ENCODE measurements at places on chromosomes 1 and 21.
A peak's percentile ranks its signal among the peaks of the same experiment; 100 is the strongest.

- no peak for DNase-seq
These were observed 259.2 kb downstream of the ADGRL2 start for GRCh38 chr1:82059959-82060358.

- no peak for DNase-seq
These were observed 366.1 kb upstream of the ST6GALNAC5 start for GRCh38 chr1:76501136-76501535.

- DNase-seq: no peak
These were observed 62.5 kb upstream of the LYST start for GRCh38 chr1:235929216-235929615.

DNA sequence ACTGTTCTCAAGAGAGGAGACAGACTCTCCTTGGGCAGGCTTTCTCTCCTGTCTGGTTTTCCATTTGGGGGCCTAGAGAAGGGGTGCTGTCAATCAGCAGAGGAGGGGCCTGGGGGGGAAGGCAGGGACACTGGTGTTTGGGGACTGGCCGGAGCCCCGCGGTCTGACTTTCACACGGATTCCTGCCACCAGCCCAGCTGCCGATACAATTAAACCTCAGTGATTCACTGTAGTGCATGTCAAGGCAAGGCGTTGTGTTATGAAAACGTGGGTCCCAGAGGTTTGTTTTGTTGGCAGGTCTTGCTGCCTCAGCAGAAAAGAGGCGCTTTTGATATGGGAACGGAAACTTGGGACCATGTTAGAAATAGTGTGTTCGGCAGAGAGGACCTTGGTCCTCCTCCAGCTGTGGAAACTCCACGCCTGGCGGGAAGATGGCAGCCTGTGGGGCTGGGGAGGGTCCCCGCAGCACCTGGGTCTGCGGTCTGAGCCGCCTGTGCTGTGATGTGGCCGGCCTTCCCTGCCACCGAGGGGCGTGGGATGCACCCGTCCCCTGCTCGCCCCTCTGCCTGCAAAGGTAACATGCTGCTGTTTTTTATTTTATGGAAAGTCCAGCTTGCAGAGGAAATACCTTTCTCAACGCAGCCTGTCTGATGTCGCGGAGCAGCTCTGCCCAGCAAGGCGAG lies 47.6 kb downstream of the SPSB1 start:
- DNase-seq: no peak

DNA sequence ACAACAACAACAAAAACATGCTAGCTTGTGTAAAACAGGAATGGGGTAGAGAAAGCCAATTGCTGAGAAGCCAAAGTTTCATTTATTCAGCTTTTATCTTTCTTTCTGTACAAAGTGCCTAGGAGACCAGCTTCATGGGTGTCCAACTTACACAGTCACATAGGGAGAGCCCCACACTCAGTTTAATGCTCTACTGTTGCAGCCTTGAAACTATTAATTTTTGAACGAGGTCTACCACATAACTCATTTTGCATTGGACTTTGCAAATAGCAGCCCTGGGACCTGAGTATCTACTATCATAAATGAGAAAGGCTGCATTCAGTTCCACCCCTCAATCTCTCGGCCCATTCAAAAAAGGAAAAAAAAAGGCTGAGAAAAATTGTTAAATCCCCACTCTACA lies 98.8 kb downstream of the ZNF644 start:
- no peak for DNase-seq

DNA sequence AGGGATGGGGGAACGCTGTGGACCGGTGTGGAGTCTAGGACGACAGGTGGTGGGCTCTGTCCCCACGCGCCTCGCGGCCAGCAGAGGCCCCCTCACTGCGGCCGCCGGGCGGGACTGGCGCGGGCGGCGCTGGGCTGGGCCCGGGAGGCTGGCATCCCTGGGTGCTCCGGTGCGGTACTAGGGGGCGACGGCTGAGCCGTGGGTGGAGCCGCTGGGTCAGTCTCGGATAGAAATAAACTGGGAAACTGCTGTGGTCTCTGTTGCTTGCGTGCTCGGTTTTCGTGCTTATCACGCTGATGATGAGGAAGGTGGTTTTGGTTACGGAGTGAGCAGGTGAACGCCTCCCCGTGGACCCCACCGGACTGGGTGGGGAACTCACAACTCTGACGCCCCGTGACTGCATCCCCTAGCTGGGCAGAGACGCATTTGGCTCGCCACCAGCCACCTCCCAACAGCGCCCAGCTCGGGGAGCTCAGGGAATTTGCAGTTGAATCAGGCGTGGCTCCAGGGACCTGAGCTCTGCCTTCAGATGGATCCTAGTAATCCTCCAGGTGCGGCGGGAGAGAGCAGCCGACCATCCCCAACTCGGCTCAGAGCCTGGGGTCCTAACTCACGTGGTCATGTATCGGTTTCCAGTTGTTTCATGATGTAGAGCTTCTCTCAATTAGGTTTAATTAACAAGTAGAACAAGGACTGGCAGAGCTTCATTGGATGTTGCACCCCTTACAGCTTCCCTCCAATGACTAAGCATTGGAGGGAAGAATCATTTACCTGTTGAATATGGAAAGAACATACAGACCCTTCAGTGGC lies 32.1 kb downstream of the HSD17B7 start:
- peak; percentile 6 for DNase-seq

DNA sequence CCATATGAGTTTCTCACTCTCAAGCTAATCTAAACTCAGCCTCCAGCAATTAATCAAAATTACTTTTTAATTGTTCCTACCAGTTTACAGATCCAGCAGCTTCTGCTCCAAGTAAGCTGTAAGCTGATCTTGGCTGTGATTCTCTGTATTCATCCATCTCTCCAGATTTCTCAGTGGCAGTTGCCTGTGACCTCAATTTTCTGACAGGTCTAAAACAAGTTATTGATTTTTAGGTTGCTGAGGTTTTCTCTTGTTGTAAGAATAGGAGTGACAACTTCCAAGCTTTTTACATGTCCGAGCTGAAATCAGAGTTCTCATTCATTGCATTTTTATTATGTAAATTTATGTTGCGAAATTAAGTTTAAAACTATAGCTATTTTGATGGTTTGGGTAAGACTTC lies 1044.4 kb downstream of the PLA2G4A start:
- DNase-seq: no peak

- DNase-seq: no peak
These were observed 216.6 kb downstream of the HHIPL2 start for GRCh38 chr1:222331340-222331739.

- DNase-seq: no peak
These were observed 41.3 kb downstream of the WDTC1 start for GRCh38 chr1:27275696-27276095.

- DNase-seq: no peak
These were observed 56.1 kb upstream of the DMRTB1 start for GRCh38 chr1:53402891-53403655.

DNA sequence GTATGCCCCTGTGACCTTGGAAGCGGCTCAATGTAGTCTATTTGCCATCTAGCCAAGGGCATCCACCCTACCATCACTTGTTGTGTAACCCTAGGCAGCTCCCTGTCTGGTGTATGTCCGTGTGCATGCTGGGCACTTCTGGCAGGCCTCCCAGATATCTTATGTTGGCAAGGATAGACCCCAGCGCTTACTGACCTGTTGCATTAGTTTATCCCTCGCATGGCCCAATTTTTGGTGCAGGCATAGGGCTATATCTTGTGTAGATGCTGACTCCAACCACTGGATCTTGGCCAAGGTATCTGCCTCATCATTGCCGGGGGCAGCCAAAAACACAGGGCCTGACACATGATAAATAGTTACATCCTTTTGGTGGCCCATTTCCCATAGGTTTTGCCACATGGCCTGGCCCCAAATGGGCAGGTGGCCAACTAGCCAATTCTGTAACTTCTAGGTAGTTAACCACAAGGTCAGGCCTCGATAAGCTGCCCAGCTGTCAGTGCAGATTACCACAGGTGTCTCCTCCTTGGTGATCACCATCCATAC lies 14.0 kb upstream of the TBX19 start:
- no peak for DNase-seq

DNA sequence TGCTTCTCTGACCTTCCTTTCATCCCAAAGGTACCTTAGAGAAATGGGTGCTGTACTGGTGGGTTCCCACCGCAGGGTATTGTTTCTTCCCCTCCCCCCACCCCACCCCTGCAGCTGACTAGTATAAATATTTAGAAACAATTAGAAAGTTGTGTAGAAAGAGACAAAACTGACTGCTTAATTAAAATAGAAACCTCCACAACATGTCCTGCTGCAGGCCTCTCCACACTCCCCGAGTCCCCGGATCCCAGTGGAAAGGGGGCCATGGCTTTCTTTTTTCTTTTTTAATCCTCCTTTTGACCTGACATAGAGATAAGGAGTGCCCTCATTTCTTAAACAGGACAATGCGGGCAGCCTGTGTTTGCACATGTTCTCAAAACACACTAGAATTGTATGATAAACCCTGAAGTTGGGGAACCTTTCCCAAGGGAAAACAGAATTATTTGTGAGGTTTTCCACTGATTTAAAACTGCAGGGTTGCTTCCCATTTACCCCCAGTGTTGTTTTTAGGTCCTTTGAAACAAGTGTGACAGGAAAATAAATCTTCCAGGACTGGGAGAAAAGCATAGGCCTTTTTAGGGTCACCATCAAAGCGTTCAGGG lies 1.7 kb downstream of the RHOU start:
- DNase-seq: no peak

GRCh38 chr1:38818175-38818976 lies 41.2 kb downstream of the RRAGC start:
- peak; percentile 65 for DNase-seq

DNA sequence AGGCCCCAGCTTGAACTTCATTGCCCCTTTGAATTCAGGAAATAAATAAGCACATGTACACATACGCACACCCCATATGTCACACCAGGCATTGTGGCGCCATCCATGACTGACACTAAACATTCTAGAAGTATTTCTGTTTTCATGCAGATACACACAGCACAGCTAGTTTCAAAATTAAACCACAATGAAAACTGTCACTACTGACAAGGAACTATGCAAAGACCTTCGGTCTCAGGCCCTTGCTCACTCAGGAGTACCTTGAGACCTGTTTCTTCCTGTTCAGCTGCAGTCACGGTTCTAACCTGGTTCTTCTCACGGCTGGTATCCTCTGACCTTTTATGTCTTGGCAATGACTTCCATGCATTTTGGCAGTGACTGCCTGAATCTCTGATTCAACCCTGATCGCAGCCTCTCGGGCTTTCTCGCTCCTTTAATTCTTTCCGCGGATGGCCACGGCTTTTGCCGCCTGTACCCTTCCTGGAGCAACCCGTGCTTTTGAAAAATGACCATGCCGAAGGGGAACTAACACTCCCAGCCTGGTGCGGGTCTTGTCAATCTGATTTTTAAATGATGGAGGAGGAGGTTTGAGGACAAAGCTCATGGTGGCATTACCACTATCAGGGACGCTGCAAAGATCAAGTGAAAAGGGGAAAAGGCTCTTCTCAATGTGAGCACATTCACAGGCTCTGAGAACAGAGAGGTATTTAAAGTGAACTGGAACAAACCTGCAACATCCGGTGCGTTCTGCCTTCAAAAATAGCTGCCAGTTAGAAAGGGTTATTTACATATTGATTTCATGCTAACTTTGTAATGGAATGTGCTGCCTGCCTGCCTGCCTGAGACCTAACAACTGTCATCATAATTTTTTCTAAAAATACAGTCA lies 384.6 kb downstream of the RRAGC start:
- DNase-seq: no peak

- DNase-seq: no peak
These were observed 198.5 kb downstream of the DYRK1A start for GRCh38 chr21:37564924-37565529.

GRCh38 chr1:197987294-197987693 lies 70.1 kb downstream of the LHX9 start:
- no peak for DNase-seq

DNA sequence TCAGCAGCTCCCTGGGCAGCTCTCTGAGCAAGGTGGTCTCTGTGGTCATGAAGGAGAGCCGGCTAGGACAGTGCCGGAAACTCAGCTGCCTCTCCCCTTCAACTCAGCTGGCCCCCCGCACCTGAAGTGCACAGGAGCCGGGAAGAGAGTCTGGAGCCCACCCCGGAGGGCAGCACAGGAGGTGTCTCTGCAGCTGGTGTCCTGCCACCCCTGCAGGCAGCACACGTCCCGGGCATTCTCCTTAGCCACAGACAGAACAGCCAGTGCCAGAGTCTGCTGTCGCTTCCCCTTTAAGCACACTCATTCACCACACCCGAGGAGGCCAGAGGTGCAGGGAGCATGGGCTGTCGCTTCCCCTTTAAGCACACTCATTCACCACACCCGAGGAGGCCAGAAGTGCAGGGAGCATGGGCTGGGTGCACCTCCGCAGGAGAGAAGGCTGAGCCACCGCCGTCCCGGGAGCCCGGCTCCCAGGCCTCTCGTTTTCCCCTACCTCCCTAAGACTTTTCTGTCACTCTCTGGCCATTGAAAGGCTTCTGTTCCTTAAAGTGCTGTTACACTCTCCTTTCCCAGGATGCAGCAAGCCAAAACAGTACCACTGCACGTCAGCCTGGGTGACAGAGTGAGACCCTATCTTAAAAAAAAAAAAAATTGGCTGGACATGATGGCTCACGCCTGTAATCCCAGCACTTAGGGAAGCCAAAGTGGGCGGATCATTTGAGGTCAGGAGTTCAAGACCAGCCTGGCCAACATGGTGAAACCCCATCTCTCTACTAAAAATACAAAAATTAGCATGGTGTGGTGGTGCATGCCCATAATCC lies 16.9 kb upstream of the SAMD11 start:
- DNase-seq: no peak

GRCh38 chr1:84223751-84224432 lies 77.6 kb upstream of the SAMD13 start:
- no peak for DNase-seq

- DNase-seq: no peak
These were observed 3.9 kb upstream of the ITLN1 start for GRCh38 chr1:160888926-160889325.

DNA sequence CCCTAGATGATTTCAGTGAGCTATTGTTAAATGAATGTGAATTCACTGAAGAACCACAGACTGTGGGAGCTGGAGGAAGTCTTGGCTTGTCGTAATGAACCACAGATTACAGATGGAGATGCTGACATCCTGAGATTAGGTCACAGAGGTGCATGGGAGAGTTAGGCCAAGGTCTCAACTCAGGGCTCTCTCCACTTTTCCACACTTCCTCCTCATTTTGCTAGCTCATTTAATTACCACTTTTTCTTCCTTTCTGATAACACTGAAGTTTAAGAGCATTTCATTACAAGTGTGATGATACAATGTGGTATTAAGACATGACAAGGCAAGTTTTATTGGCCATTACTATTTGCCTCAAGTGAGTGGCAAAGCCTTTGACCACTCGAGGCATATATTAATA lies 30.8 kb downstream of the ST6GALNAC3 start:
- no peak for DNase-seq
